ENCODE measurements at places on chromosomes 1 and 21.

- peak; percentile 74 for DNase-seq
These were observed 41.7 kb downstream of the PRKCZ start for GRCh38 chr1:2091611-2092604.

GRCh38 chr1:184755226-184756065 is 788 bp upstream of the EDEM3 start:
- DNase-seq = peak; percentile 55

DNA sequence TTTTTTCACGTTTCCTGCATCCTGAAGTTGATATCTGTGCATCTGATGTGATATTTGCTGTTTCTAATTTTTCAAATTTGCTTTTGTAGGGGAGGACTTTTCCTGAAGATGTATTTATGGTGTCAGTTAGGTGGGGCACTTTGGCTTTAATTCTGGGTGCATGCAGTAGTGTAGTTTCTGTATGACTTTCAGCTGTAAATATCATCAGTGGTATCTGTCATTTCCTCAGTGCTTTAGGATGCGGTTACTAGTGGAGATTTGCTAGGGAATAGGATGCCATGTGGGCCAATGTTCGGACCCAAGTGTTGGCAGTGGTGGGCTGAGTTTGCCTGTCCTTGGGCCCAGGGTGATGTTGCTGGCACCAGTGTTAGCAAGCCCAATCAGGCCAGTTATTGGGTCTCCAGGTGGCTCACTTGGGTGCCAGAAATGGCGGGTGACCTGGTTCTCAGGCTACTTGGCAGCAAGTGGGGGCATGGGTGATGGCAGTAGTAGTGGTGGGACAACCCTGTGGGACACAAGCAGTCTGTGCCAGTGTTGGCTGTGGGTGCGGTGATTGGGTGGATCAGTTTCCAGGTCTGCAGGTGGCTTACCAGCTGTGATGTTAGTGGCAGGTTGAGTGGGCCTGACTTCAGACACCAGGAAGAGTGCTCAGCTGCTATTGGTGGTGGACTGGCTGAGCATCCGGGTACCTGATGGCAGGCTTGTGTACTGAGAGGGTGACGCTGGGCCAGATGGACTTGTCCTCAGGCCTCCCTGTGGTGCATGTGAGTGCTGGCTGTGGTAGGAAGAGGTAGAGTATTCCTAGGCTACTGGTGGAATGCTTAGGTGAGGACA is 24.4 kb downstream of the CD55 start:
- DNase-seq = no peak

GRCh38 chr1:27598902-27599528 is 4.9 kb downstream of the AHDC1 start:
- peak; percentile 82 for DNase-seq

DNA sequence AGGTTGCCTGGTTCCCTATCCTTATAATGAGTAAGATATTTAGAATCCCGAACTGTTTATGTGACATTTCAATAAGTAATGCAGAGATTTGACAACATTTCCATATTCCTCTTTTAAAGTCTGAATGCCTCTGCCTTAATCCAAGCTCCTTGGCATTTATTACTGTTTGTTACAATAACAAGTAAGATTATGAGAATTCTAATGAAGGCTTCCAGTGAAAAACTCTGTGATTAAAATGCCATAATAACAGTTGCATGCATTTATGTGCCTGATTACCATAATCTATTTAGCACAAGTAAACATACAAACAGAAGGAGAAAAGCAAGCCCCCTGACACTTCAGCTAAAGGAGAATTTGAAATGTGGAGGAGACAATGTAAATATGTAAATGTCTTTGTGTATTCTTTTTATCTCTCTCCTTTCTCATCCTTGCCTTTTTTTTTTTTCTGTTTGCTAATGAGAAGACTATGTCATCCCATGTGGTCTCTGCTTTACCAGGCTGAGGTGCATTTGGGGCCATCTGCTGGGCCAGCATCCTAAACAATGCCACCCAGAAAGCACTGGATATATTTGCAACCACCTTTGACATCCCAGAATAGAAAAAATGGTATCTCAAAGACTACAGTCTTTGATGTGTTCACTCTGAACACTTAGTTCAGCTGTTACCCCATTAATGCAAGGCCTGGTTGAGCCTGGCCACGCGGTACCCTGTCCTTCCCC is 17.2 kb upstream of the OLIG2 start:
- DNase-seq = no peak

- no peak for DNase-seq
These were observed 66.2 kb downstream of the SCCPDH start for GRCh38 chr1:246790364-246790763.

GRCh38 chr1:192959657-192960186 is 99.4 kb downstream of the UCHL5 start:
- no peak for DNase-seq

DNA sequence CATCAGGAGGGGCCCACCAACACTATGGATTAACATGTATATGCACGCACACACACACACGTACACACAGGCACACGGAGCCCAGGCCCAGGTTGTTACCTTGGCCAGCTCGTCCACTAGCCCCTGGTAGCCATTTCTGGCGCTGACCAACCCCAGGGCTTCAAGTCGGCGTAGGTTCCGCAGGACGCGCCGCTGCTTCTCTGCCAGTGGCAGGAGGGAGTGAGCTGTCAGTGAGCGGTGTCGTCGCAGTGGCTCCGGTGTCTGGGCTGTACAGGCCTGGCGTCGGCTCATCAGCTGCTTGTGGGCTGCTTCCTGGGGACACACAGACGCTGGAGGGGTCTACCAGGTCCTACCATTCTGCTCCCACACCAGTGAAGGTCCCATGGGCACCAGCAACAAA is 29.4 kb upstream of the MEF2D start:
- DNase-seq = no peak

- no peak for DNase-seq
These were observed 73.8 kb downstream of the MRPL37 start for GRCh38 chr1:54273795-54274163.

- DNase-seq = no peak
These were observed 4.1 kb downstream of the ABCD3 start for GRCh38 chr1:94422115-94422820.

GRCh38 chr1:163410073-163410999 is 88.6 kb downstream of the NUF2 start:
- peak; percentile 54 for DNase-seq

DNA sequence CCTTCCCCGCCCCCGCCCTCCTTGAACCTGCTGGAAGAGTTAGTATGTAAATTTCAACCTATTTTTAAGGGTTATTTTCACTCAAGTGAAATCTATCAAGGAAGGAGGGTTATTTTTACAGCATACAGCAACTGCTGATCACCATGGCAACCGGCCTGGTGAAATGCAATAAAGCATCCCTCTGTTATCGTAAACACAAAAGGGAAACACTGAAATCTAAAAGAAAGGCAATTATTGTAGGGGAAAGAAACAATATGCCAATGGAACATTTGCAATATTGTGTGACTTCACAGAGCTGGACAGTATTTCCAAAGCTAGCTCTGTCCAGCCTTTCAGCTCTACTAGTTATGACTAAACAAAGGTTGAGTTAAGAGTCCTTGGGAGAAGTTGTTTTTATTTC is 588.3 kb upstream of the PBX1 start:
- no peak for DNase-seq

- DNase-seq = no peak
These were observed 1.4 kb downstream of the RCSD1 start for GRCh38 chr1:167631386-167631935.

GRCh38 chr1:208204779-208205178 is 39.4 kb downstream of the PLXNA2 start:
- DNase-seq = no peak

- no peak for DNase-seq
These were observed 22.9 kb downstream of the SMAP2 start for GRCh38 chr1:40396420-40396819.

DNA sequence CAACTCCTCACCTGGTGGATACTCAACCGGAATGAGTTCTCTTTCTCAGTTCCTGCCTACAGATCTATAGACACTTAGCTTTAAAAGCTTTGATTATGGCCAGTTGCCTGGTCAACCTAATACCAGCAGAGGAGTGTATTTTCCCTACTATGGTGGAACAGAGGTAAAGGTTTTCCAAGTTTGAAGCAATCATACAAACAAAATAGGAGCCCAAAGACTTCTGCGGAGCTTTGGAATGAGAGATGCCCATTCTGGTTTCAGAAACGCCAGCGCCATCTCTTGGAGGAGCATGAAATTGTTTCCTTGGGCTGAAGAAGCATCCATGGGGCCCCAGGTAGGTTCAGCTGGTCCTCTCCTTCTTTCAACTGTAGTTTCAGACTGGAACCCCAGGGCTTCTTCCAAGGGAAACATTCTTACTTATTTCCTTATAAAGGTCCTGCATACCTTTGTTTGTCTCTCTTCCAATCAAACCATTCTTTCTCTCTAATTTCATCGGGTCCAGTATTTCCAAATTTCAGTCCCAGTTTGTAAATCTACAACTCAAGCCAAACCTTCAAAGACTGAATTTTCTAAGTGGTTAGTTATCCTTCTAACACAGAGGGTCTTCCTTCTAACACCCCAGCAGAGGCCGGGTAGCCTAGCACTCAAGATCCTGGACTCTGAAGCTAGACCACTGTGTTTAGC is 95.9 kb downstream of the KCNJ15 start:
- DNase-seq = peak; percentile 62

DNA sequence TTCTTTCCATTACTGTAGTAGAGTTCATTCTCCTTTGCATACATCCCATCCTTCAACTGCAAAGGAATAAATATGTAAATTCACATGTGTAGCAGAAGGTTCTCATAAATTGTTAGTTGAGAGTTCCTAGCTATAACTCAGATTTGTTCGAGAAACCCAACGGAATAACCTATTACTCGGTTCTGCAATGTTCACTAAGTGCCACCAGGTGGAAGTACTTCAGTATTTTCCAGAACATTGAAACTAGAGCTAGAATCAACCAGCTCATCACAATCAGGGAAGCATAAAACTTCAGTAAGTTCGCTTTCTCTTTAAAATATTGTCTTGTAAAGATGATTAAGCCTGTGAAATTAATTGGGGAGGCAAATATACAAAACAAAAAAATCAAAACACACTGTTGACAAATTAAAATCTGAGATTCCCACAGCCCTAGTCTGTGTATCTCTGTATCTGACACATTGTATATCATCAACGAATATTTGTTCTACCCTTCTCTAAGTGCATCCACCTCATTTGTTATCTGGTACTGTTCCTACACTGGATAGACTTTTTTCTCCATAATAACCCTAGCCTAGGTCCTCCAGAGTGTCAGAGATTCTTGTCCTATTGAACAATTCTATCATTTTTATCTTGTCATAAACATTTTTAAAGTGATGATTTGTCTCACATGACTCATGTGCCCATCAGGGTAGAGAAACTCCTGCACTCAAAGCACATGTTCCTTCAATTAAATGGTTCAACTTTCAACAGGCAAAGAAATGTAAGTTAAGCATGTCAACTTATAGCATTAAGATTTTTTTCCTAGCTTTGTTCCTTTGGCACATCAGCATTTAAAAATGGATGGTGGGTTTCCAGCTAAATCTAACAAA is 31.9 kb downstream of the MROH9 start:
- no peak for DNase-seq

DNA sequence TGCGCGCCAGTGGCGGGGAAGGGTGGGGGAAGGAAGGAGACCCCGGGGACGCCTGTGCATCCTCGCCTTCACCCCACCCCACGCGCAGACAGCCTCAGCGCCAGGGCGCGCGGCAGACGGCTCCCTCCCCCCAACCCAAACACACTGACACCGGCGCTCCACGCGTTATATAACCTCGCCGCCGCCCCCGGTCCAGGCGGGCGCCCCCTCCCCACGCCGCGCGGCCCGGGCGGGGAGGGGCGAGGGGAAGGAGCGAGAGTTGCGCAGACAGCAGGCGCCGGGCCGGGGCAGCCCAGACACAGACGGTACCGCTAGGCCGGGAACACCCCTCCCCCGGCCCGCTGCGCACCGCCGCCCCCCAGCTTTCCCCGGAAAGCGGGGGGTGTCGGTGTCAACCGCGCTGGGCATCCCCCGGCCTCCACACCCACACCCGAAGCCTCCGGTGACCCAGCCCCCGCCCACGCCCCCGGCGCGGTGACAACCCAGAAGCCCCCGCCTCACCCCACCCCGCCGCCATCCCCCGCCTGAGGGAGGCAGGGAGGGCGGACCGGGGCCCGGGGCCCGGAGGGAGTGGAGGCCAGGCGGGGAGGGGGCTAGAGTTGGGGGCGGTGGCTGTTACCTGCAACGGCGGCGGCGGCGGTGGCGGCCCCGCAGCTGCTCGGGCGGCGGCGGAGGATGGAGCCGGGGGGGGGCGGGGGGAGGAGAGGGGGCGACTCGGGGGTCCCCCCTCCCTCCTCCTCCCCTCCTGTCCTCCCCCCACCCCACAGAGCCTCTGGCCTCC is 432 bp downstream of the AKT3 start:
- DNase-seq = peak; percentile 69

GRCh38 chr1:32112806-32113375 is 5.0 kb downstream of the KPNA6 start:
- DNase-seq = peak; percentile 16
